ENCODE measurements at places on chromosomes 2 and 18. TPM values are rescaled to one million over a fixed set of nuclear protein-coding genes. Genes with fewer than 3 reads are reported as not detected.

DNA sequence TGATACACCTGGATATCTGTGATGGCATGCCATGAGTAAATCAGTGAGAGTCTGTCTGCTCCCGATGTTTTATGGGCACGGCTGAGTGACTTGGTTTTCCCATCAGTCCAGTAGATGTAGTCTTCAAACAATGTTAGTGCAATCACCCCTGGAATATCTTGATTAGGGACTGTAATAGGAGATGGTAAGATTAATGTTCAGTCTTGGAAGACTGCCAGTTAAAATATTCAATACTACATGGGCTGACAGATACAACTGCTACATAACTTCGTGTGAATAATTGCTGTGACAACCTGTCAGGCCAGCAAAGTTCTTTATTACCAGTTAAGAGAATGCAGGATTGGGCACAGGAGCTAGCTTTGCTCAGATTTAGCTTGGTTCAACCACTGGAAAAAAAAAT is 1673.3 kb downstream of the LRP1B start:
- no peak for DNase-seq

- no peak for DNase-seq
These were observed 83.9 kb downstream of the PAX3 start for GRCh38 chr2:222214885-222215284.

DNA sequence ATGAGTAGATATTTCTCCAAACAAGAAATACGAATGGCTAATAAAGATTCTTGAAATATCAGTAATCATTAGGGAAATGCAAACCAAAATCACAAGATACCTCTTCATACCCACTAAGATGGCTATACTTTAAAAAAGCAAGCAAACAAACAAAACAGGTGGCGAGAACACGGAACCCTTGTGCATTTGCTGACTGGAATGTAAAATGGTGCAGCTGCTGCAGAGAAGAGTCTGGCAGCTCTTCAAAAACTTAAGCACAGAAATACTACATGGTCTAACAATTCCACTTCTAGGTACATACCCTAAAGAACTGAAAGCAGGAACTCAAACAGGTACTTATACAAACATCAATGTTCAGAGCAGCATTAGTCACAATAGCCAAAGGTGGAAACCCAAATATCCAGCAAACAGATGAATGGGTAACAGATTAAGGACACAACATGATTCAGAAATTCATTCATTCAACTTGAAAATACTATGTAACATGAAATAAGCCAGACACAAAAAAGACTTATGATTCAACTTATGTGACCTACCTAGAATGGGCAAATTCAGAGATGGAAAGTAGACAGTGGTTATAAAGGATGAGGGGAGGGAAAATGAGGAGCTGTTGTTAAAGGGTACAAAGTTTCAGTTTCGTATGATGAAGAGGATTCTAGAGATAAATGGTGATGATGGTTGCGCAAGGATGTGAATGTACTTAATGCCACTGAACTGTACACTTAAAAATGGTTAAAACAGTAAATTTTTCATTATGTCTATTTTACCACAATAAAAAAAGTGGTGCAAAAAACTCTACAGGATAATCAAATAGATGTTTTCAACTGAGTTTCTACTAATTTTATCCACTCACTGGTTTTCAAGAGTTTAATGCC is 26.9 kb upstream of the GPR75 start:
- no peak for DNase-seq

The CFLAR gene
- total RNA-seq: 243 TPM
